ENCODE measurements at places on chromosomes 12 and 14.

DNA sequence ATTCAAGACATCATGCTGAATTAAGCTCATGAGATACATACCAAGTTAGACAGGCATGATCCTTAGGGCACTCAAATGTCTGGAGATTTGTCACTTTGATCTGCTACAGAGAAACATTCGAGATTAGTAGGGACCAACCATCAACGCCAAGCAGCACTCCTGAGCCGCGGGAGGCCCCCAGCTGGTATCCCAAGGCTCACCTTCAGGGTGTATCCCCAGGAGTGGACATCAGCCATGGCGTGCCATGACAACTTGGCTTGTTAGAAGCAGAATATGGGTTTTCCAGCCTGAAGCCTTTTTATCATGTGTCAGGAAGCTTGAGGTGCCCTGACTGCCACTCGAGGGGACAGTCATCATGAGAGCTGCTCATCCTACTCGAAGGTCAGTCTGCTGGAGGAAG lies 39.1 kb upstream of the GPHB5 start:
- DNase-seq, result no peak

DNA sequence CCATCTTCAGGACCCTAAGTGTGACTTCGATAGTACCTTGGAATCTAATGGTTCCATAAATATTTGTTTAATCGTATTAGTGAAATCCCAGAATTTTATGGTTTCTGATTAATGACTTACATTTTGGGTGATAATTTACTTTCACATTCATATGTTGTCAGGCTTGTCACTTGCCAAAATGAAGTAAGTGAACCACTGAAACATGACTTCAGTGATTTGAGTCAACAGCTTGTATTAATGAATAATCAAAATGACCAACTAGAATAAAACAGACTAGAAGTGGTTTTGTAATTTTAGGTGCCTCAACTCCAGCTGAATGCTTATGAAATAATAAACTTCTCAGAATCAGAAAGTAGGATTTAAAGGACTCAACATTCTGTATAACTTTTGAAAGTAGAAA lies 517.1 kb downstream of the PRKD1 start:
- no peak for DNase-seq

GRCh38 chr14:55071870-55072640 lies 20.6 kb downstream of the MAPK1IP1L start:
- DNase-seq, result peak; percentile 90

GRCh38 chr12:5562581-5562980 lies 130.7 kb downstream of the NTF3 start:
- no peak for DNase-seq

GRCh38 chr12:25186788-25187402 lies 8.1 kb downstream of the DNAI7 start:
- DNase-seq, result no peak

- no peak for DNase-seq
Observed at GRCh38 chr12:103635419-103635818, 48.3 kb downstream of the STAB2 start.

GRCh38 chr12:50923361-50924130 lies 28.8 kb upstream of the HIGD1C start:
- no peak for DNase-seq

DNA sequence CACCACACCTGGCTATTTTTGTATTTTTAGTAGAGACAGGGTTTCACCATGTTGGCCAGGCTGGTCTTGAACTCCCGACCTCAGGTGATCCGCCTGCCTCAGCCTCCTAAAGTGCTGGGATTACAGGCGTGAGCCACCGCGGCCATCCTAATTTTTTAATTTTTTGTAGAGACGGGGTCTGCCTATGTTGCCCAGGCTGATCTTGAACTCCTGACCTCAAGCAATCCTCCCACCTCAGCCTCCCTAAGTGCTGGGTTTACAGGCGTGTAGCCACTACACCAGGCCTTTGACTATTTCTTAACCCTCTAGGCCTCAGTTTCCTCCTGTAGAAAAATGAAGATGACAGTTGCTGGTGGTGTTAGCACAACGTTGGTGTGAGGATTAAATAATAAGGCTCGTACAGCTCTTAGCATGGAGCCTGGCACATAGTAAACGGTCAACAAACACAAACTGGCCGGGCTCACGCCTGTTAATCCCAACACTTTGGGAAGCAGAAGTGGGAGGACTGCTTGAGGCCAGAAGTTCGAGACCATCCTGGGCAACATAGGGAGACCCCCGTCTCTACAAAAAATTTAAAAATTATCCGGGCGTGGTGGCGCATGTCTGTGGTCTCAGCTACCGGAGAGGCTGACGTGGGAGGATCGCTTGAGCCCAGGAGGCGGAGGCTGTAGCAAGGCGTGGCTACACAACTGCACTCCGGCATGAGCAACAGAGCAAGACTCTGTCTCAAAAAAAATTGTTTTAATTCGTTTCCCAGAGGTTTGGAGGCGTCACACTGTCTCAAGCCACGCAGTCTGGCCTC lies 979 bp downstream of the DDX54 start:
- no peak for DNase-seq

DNA sequence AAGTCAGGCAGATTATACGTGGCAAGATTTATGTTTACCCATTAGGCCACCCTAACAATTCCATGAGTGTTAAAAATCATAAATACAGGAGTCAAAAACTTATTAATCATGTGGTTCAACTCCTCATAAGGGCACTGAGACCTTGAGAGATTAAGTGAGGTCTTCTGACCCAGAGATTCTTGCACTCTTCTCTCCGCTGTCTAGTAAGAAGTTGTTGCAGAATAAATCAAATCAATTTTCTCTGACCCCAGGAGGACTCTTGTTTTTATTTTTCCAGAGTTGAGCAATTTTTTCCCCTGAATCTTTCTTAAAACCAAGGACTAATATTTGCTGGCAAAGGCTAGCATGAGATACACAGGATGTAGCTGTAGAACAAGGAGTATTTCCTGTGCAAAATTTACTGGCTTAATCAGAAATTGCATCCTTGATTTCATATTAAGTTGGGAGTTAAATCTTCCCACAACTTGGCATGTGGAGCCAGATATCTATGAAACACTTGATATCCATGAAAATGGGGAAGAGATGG lies 90.9 kb upstream of the PTHLH start:
- DNase-seq, result no peak

DNA sequence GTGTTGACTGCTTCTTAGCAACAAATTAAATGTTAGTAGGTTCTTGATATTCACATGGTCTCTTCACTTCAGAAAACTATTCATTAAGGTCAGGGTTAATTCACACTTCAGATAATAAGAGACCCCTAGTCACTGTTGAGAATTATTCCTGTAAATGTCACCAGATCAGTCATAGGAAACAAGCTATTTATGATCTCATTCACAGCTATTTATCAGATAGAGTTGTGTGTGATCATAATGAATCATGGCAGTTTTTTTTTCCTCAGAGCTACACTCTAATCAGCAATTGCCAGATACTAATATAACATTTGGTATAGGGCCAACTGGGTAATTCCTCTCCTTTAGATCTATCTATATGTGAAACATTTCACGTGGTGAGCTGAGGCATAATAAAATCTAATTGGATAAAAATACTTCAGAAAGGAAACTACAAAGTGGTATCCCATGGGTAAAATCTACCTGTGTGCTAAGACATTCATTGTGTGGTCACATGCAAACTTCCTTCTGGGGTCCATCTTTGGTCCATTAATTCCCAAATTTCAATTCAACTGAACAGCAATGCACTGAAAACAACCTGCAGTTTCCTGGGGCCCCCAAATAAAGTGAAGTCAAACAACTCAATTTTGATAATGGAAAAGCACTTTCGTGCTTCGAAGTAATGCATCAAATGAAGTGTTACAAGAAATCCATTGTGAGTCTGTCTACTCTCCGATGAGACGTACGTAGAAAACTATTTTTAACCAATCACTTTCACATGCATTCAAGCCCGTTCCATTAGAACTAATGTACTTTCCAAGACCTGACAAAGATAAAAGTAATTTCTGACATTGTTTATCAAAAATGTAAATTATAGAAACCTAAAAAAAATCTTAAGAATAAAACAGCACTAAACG lies 197.0 kb downstream of the ACSS3 start:
- no peak for DNase-seq

DNA sequence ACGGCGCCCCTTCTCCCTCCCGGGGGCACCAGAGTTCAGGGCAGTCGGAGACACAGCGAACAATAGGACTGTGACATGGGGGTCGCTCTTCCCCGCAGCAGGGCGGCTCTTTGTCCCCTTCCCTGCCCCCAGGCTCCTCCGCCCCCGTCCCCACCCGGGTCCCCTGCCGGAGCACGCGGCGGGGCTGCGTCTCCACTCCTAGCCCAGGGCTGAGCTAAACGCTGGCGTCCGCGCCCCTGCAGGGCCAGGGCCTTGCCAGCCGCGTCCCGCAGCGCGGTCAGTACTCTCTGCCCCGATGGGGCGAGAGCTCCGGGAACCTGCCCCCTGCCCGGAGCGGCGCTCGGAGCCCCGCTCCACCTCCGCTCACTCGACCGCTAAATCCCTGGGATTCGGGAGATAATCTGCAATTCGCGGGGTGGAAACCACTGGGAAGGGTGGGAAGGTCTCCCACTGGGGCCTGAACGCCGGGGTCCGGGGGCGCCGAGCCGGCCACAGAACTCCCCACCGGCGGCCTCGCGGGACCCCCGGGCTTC lies 825 bp upstream of the CCDC85C start:
- DNase-seq, result no peak

DNA sequence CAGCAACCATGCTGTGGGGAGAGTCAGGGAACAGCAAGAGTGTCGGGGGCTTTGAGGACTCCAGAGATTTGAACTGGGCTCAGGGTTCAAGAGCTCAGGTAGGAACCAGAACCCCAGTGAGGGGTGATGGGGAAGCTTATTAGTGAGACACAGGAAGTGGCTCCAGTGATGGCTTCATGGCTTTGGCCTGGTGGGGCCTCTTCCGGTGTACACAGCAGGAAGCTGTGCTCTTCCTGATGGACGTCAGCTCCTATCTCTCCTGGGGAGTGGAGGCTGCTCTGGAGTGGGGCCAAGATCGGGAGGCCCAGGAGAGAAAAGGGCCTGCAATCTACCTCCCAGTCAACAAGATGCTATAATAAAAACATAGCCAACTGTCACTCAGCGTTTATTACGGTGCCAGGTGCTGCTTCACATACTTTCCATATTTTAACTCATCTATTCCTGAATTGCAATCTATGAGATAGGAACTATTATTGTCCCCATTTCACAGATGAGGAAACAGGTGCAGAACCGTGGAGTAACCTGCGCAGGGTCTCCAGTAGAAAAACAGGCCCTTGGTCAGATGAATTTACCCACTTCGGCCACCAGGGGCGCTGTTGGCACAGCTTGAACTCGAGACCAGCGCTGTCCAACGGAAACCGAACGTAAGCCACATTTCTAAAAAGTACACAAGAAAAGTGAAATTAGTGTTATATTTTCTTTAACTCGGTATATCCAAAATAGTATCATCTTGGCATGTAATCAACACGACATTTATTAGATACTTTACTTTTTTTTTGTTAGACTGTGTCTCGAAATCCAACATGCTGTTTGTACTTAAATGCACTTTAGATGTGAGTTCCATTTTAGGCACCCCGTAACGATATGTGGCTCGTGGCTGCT lies 63.6 kb upstream of the DLK1 start:
- no peak for DNase-seq

DNA sequence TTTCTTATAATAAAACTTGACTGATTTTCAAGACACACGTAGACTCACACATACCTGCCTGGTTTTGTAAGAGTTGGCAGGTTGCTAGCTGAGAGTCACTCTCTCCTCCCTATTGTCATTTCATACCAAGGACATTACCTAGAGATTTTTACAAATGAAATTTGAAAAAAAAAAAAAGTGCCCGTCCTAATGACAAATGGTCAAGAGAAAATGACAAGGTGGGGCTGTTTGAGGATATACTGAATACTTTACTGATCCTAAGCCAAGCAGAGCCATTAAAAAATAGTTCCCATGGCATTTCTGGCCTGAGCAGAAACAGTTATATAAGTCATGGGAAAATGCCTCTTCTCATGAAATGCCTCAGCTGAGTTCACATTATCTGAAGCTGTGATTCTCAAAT lies 150.2 kb downstream of the DYRK2 start:
- no peak for DNase-seq

DNA sequence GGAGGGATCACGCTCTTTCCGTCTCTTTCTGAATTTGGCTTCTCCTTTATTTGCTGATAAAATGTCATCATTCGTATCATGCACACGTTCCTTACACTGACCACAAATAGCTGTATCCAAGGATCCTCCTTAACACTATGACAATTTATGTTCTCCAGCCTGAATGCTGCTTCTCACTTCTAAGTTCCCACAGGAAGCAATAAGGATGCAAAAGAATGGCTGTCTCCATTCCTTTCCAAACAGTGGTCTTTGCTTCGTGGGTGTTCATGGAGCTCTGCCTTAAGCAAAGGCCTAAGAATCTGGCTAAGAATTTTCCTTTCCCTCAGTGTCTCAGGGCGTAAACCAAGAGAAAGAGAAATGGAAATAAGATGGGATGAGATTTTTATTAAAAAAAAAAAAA lies 200.2 kb downstream of the ITPR2 start:
- no peak for DNase-seq

- DNase-seq, result no peak
Observed at GRCh38 chr12:11183011-11183410, 3.7 kb downstream of the TAS2R42 start.

GRCh38 chr14:55781046-55781445 lies 201.0 kb downstream of the KTN1 start:
- no peak for DNase-seq

DNA sequence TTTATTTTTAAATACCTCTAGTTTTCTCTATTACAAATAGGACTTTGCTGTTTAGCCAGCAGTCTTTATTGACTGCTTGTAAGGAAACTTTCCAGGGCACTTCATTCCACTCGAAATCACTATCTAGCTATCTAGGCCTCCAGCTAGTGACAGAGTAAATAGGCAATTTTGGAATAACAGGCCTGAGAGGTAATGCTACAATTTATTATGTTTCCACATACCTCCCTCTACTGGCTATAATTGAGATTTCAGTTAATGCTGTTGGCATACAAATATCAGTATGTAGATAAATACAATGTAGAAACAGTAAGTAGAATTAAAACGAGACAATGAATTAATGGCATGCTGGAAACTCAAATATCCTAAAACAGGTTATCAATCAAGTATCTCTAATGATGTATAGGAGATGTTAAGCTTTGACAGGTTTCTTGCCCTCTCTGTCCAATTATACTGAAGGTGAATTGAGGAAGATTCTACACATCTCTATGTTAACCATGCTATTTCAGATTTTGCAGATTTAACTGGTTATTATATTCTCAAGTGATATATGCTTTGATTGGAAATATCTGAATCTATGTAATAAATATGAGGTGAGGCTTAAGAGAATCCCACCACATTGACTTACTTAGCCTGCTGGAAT lies 7.2 kb downstream of the DTD2 start:
- DNase-seq, result peak; percentile 27

DNA sequence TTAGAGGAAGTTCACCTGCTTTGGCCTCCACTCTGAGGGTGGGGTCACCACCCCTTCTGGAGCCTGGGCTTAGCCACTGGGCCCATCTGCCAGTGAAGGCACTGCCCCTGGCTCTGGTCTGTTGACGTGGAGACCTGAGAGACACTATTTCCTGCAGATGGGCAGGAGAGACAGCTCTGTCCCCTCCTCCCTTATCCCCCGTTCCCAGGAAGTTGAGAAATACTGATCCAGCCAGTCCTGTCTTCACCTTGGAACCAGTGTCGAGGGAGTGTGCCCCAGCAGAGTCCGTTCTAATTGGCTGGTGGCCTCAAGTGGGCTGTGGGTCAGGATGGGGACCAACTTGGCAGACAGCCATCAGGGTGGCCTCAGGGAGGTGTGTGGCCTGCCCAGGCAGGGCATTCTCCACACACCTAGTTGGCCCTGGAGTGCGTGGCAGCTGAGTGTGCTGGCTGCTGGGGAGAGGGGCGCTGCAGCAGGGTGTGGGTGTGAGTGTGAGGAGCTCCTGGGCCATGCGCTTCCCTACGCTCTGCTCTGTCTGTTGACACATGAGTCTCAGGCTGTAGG lies 25.4 kb downstream of the CLSTN3 start:
- DNase-seq, result no peak

Data from amniotic stem cell (primary cell).